ENCODE measurements at places on chromosomes 3 and 15.

DNA sequence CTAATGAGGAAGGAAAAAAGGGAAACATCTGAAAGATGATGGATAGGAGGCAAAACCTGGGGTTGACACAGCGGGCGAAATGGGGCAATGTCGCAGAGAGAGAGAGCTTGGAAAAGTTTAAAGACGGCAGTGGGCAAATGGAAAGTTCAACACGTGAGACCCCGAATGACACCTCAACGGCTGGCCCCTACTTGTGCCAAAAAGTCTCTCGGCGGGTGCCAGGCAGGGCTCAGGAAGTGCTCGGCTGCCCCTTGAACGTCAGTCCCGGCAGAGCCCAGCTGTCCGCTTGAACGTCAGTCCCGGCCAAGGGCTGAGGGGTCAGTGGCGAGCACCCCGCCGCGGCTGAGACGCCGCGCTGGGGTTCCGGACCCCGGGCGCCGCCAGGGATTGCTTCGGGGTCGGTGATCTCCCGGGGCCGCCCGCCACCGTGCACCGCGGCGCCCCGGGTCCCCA, 658 bp downstream of the EOGT start:
- no peak for DNase-seq

DNA sequence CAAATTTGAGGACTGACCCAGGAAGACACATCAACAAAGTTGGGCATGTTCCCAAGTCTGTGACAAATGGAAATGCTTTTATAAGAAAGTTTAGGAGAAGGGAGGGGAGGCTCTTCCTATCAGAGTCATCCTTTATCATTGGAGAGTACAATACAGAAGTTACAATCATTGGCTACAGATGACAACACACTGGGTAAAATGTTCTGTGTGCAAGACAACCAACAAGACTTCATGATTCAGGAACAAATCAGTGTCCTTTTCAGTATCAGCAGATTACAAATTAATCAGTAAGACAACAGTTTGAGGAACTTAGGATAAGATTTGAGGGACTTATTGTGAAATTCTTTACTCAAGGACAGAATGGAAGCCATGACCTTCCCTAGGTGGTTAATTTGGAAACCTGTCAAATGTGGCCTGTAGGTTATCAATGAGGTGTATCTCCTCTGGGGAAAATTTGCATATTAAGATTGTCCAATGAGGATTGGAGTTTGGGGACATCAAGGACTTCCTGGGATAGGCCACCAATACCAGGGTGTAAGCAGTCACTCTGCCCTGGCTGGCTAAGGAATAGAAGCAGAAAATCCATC, 274.4 kb upstream of the RORA start:
- DNase-seq: no peak

DNA sequence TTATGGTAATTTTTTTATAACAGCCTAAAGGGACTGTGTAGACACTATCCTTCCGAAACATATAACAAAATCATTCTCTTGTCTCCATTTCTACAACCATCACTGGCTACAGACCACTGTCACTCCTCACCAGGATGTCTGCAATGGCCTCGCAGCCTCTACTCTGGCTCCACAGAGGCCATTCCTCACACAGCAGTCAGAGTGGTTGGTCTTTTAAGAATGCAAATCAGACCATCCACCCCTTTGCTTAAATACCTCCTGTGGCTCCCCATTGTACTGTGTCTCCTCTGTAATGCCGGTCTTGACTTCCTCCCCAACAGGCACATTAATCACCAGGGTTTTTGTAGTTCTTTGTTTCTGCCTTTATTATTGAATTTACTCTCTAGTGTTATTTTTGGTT, 344.8 kb downstream of the ERC2 start:
- DNase-seq: no peak

DNA sequence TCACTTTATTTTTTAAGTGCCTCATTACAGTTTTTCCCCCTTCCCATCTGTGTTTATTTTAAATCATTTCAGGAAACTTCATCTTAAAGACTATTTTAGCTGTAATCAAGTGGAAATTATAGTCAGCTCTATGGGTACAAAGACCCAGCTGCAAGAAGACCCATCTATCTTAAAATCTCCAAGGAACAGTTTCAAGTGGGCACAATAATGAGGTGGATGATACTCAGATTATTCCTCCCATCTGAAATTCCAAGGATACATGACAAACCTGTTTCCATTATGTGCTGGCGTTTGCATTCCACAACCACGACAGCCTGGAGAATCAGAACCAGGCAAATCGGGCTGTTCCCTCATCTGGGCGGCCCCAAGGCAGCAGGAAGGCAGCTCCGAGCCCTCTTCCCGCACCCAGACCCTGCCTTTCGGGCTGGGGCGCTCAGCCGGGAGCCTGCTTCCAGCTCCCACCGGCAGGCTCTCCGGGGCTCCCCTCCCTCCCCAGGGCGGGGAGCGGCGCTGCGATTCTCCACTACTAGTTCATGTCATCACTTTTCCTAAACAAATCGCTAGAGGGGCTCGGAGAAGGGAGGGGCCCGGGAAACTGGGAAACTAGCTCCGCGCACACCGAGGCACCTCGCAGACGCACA, at the start of gene MGLL:
Gene MGLL (minus strand): TSS at position 475 of the 641 bp plus-strand sequence. CDS start 197 bp downstream, at position 278.
- DNase-seq: no peak

- no peak for DNase-seq
These were observed 45.5 kb downstream of the PHLDB2 start for GRCh38 chr3:111904376-111905241.

GRCh38 chr3:82004266-82004665, 242.8 kb upstream of the GBE1 start:
- no peak for DNase-seq

- DNase-seq: peak; percentile 86
These were observed 84.8 kb downstream of the PPCDC start for GRCh38 chr15:75107908-75108838.

- DNase-seq: no peak
These were observed 51.6 kb upstream of the FSIP1 start for GRCh38 chr15:39834256-39834655.

GRCh38 chr3:12995389-12996180, 77.6 kb downstream of the IQSEC1 start:
- DNase-seq: no peak

DNA sequence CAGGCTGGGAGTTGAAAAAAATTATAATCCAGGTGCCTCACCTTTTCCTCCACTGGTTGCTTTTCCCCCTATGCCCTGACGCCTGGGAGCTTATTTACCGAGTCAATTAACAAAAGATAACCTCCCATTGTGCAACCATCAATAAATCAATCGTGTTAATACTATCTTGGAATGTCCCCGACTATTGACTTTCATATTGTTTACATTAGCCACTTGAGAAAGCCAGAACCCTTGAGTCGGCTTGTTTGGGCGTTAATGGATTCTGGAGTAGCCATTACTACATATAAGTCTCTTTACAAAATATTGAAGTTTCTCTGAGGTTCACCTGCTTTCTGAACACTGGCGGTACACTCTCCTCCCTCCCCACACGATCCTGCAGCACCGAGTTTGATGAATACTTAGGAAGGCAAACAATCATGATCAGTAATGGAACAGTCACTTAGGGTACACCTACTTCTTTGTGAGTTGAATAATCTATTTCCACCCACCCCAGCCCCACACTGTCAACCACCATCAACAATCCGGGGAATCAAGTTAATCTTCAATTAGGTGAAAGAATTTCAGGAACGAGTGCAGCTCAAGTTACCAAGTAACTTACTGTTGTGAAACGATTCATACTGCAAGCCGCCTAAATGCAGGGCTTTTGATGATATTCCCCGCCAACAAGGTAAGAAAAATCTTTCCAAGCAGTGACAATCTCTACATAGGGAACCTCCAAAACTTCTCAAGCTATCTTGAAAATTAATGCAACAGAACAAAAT, 159.3 kb upstream of the NR2F2 start:
- no peak for DNase-seq

DNA sequence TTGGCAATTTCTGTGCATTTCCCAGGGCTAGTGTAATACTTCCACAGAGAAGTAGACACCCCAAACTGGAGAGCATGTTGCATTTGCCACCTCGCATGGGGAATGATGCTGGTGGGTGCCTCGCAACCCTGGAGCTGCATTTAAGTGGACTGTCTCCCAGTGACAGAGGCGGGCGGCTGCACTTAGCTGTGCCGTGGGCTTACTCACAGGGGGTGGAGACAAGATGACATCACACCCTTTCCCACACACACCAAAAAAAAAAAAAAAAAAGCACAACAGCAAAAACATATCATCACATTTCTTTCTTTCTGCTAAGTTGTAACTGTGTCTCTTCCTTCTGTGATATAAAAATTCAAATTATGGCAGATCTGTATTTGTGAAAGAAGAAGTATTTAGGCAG, at the start of gene ABI3BP:
Gene ABI3BP (minus strand): TSS at position 113 of the 400 bp plus-strand sequence. CDS start 37 bp downstream, at position 76.
- no peak for DNase-seq

DNA sequence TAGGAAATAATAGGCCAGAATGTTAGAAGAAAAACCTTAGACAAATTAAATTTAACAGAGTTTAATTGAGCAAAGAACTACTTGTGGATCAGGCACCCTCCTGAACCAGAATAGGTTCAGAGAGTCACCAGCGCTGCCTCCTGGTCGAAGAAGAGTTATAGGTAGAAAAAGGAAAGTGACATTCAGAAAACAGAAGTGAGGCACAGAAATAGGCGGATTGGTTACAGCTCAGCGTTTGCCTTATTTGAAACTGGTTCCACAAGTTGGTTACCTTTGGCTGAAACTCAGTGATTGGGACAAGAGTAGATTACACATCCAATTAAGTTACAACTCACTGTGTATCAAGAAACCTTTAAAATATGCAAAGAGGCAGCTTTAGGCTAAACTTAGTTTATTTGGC, 4.4 kb downstream of the AADAC start:
- DNase-seq: no peak

GRCh38 chr15:64209680-64210334, 47.0 kb upstream of the PPIB start:
- no peak for DNase-seq

GRCh38 chr3:17747174-17747889, 4.9 kb upstream of the TBC1D5 start:
- DNase-seq: no peak

- DNase-seq: peak; percentile 49
These were observed 1.3 kb downstream of the BNIP2 start for GRCh38 chr15:59687836-59688235.

DNA sequence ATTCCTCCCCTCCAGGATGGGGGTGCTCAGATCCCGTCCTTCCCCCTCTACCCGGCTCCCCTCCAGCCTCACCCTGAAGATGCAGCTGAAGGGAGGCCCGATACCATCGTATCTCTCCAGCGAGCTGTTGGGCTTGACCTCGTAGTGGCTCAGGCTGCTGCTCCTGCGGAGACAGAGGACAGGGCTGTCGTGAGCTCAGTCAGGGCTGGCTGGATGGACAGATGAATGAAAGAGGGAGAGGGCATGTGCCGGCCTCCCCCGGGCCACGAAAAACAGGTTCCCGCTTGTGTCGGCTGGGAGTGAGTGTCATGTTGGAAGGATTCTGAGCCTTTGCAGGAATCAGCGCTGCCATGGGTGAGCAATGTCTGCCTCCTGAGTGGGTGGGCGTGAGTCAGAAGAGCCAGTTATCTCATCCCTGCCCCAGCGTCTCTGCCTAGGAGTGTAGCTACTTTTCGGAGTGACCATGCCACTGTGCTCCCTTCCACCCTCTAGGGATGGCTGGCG, 35.2 kb downstream of the FEM1B start:
- no peak for DNase-seq

DNA sequence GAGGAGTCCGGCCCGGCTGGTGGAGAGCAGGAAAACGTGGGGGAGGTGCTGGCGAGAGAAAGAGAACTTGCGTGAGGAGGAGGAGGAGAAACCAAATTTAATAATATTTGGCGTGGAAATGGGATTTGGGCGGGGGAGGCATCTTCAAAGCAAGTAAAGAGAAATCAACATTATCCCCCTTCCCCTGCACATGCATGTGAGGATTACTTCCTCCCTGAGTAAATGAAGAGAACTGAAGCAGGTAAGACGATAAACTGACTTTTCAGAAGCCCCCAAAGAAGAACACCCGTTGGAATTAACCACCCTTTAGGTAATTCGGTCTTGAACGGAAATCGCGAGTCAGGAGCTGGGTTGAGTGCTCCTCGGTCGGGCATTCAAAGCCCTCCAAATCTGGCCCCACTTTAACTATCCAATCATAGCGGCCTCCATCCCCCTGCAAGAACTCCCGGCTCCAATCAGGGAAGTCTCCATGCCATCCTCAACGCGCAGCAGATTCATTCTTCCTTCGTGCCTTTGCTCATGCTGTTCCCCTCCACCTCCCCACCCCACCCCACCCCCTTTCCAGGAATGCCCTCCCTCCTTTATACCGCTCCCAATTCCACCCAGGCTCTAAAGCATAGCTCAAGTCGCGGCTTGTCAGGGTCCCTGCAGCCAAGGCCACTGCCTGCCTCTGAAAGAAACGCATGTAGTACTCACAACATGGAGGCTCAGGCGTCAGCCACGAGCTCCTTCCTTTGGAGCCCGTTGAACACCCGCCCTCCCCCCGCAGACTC, 545 bp upstream of the RFX7 start:
- peak; percentile 35 for DNase-seq

DNA sequence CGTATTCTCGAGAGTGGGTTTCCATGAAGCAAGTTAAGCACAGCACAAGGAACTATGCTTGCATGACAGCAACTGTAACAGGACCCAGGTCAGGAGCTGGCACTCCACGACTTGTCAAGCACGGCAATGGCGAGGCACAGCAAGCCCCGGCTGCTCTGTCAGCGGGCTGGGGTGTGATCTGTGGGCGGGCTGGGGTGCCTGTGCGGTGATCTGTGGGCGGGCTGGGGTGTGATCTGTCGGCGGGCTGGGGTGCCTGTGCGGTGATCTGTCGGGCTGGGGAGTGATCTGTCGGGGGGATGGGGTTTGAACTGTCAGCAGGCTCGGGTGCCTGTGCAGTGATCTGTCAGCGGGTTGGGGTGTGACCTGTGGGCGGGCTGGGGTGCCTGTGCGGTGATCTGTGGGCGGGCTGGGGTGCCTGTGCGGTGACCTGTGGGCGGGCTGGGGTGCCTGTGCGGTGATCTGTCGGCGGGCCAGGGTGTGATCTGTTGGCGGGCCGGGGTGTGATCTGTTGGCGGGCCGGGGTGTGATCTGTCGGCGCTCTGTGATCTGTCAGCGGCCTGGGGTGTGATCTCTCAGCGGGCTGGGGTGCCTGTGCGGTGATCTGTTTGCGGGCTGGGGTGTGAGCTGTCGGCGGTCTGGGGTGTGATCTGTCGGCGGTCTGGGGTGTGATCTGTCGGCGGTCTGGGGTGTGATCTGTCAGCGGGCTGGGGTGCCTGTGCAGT, 205.7 kb downstream of the XXYLT1 start:
- no peak for DNase-seq

DNA sequence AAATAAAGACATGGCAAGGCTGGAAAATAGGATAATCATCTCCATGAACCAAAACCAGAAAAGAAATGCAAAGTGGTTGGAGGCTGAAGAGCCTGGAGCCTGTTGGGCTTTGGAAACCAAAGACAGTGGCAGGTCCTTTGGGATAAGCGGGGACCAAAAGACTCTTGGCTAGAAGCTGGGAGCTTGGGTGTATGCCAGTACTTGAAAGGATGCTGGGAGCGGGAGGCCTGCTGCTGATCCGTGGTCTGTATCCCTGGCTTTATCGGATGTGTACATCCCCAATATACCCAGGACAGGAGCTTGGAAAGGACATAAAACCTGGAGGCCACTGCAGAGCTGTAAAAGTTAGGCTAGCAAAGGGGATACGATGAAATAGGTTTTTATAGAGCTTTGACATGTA, 1.3 kb upstream of the CHRNB4 start:
- no peak for DNase-seq

- no peak for DNase-seq
These were observed 613.8 kb upstream of the NR2F2 start for GRCh38 chr15:95716708-95717107.

Data from GF-D8 (cell line).